ENCODE measurements at places on chromosomes 7 and 10.

DNA sequence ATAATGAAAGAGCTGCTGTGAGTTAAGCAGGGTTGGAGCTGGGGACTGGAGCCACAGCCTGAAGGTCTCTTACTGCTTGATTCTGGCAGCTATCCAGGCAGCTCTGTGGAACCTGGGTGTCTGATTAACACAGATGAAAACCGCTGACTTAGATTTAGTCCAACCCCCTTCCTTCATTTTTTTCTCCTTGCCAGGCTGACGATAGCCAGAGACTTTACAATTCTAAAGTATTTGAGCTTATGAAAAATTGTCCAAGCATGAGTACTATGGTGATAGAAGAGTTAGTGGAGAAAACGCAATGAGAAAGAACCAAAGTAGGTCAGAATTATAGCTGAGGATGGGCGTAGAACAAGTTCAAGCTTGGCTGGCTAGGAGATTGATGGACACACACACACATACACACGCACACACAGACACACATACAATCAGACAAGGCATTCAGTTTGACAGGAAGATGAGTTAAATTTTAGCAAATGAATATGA is 13.5 kb upstream of the GPR85 start:
- DNase-seq, result no peak

DNA sequence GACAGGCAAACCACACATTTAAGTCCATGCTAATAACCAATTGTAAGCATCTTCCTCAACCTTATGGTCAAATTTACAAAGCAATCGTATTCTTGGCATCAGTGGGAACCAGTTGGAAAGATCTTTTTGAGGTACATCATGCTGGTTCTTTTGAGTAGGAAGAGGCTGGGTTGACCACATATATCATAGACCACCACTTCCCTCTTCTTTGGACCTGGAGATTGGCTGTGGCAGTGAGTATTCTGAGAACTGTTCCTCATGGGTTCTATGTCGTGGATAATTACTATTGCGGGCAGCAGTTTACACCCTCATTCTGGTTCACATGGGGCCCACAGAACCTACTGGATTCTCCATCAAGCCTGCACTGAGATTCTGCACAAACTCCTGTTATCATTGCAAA is 35.5 kb upstream of the C1GALT1 start:
- no peak for DNase-seq

GRCh38 chr10:131082991-131083481 is 228.5 kb downstream of the TCERG1L start:
- no peak for DNase-seq

- DNase-seq, result no peak
Observed at GRCh38 chr10:78432583-78432982, 398.9 kb downstream of the RPS24 start.

DNA sequence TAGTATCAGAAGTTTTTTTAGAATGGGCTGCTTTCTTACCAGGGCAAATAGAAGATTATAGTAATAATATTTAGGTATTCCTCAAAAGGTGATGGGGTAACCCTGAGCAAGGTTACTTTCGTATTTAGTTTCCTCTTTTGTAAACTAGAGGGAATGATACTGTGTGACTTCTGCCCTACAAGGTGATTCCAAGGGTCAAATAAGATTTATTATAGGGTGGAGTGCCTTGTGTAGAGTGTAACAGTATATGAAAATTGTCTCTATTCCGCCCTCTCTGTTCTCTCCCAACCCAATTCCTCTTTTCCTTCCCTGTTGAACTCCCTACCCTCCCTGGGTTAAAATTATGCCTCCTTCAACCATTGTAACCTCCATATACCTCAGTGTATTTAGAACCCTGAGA is 5.3 kb downstream of the SLC35G1 start:
- DNase-seq, result no peak

GRCh38 chr7:152762056-152762455 is 2.5 kb downstream of the ACTR3B start:
- no peak for DNase-seq

GRCh38 chr10:13949844-13950542 is 363.2 kb downstream of the PRPF18 start:
- no peak for DNase-seq

- no peak for DNase-seq
Observed at GRCh38 chr10:103874730-103875129, 19.4 kb upstream of the SH3PXD2A start.

GRCh38 chr10:2990764-2991163 is 76.6 kb upstream of the PFKP start:
- no peak for DNase-seq

DNA sequence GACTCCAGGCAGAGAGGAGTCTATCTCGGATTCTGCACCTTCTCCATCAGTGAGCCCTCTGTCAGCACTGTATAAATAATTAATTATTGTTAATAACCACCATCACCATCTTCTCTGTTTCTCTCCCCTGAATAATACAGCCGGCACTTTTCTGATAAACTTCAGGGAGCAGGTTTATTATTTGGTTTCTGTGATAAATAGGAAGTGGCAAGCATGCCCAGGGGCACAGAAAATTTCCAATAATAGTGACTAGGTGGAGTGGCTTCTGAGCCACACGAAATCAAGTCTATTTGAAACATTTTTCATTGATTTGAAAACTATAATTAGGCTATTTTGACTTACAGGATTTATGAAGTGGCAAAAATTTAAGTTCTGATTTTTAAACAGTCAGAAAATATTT is 186.8 kb upstream of the TMEM229A start:
- no peak for DNase-seq

DNA sequence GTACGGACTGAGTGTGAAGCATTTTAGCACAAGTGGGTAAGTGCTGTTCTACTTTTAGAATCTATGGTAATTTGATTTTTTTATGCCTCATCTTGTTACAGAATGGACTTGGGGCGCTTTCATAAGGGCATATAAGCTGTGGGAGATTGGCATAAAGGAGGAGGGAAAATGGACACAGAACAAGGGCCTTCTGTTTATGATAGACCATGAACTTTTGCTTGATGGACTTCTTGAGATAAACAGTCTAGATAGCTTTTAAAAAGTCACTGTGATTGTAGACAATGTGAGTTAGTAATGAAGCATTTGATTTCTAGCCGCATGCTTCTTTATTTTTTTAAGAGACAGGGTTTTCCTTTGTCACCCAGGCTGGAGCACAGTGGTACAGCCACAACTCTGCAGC is 2.0 kb downstream of the ZSCAN21 start:
- DNase-seq, result no peak

GRCh38 chr10:60147025-60147424 is 240.7 kb upstream of the CCDC6 start:
- no peak for DNase-seq

GRCh38 chr7:30163231-30163894 is 28.6 kb downstream of the MTURN start:
- peak; percentile 81 for DNase-seq

DNA sequence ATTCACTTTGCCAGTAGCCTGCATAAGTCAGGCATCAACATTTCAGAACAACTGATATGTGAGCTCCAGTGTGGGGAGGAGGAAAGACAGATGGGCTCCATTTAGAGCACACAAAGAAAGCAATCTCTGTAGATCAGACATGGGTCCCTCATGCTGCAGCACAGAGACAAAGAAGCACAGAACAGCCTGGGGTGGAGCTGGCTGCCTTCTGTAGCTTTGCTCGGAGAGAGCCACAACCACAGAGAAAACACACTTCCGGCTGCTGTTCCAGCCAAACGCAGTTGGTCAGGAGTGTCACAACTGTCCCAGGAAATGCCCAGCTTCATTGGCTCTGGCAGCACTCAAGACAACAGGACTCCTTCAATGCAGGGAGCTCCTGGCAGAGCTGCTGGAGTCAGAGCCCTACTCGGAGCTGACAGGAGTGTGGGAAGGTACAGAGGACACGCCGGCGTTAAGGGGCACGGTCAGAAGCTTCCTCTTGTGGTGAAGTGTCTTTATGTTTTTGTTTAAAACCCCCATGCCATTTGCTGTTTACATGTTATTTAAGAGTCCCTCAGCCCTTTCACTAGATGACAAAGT is 494.4 kb downstream of the TCERG1L start:
- DNase-seq, result no peak

GRCh38 chr10:2118201-2118600 is 380.9 kb upstream of the ADARB2 start:
- DNase-seq, result no peak

GRCh38 chr10:113895018-113895417 is 40.6 kb downstream of the NHLRC2 start:
- no peak for DNase-seq

GRCh38 chr10:34522546-34522945 is 292.6 kb downstream of the PARD3 start:
- DNase-seq, result peak; percentile 61

DNA sequence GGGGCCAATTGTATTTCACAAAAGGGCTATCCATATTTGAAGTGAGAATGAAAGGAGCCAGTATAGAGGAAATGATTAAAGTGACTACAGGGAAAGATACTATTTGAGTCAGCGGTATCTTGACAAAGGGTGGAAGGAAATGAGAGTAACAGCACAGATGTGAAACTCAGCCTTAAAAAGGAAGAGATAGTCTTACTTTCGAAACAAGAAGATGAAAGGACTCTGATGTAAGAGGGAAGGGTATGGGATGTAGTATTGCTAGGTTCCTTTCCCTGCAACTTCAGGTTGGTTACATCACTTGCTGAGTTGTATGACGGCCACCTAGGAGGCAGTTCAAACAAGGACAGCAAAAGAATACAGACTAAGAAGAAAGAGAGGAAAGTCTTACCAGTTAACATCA is 13.7 kb downstream of the CISD1 start:
- DNase-seq, result peak; percentile 80

- no peak for DNase-seq
Observed at GRCh38 chr7:23970193-23970592, 260.2 kb downstream of the STK31 start.

GRCh38 chr10:12165999-12166775 is 29.5 kb downstream of the NUDT5 start:
- no peak for DNase-seq

GRCh38 chr7:23106057-23106822 is 655 bp downstream of the KLHL7 start:
- peak; percentile 53 for DNase-seq

GRCh38 chr7:125930848-125931247 is 1001.2 kb upstream of the POT1 start:
- DNase-seq, result no peak

DNA sequence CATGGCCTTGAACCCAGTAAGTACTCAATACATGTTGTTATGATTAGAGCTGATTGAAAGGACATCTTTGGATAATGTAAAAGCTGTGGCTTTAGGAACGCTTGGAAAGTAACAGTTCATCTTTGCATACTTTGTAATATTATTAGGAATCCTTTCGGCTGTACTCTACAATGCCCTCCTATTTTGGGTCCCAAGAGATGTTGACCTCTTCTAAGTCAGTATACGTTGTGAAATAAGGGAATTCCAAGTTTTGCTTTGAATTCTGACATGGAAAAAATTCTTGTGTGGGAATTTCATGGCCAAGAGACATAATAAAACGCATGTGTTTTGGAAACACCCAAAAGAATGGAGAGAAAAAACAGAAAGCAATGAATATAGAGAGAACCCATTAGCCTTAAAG is 7.7 kb downstream of the AGR3 start:
- no peak for DNase-seq

- no peak for DNase-seq
Observed at GRCh38 chr7:34153656-34154270, 248.4 kb downstream of the BMPER start.

GRCh38 chr7:47313564-47313963 is 268.3 kb downstream of the TNS3 start:
- DNase-seq, result no peak

- DNase-seq, result peak; percentile 85
Observed at GRCh38 chr10:43160046-43160920, 22.0 kb downstream of the CSGALNACT2 start.

GRCh38 chr7:75931680-75932079 is 16.7 kb downstream of the POR start:
- DNase-seq, result no peak

DNA sequence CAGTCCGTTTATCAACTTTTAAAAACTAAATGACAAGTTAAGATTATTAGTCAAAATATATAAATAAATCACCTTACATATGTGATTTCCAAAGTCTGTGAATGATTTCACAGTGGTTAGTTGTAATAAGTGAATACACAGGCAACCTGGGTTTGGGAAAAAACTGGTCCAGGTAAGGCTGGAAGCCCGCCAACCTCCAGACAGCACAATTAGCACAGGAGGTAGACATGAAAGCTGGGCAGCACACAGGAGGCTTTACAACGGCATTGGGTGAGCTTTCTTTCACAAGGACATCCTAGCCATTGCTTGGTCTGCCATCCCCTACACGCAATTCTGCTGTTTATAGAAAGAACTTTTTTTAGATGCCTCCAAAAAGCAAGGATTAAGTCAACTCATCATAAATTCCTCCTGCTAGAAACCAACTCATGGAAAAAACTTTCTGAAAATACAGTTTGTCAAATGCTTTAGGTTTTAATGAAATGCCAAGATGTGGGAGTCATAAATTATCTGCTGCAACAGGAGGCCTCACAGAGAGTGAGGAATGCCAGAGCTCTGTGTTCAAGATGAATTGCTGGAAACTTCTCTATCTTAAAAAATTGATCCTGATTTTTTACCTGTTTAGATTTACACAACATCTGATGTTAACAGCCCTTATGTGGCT is 346.8 kb upstream of the NFE2L3 start:
- DNase-seq, result no peak

DNA sequence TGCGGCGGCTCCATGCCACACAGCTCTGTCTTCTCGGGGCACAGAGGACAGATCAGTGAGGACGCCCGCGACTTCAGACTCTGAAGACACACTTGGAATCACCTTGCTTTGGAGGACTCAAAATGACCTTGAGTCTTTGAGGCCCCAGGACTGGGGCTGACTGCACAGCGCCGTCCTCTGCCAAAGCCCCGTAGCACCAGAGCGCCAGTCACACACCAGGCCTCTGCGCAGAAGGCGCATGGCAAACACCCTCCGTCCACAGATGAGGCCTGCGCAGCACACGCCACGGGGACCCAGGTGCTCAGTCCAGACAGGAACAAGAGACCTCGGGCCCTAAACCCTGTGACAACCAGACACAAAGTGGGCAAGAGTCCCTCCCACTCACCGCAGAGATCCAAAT is 134.7 kb downstream of the MAD1L1 start:
- no peak for DNase-seq

- DNase-seq, result no peak
Observed at GRCh38 chr7:158238616-158239289, 348.9 kb downstream of the PTPRN2 start.

- no peak for DNase-seq
Observed at GRCh38 chr10:59668096-59668495, 41.6 kb downstream of the SLC16A9 start.

- DNase-seq, result peak; percentile 64
Observed at GRCh38 chr7:6232534-6232933, 39.9 kb downstream of the CYTH3 start.

- DNase-seq, result no peak
Observed at GRCh38 chr7:71665716-71666115, 533.8 kb downstream of the GALNT17 start.

Measured in suppressor macrophage (primary cell).